ENCODE measurements at places on chromosomes 3 and 15. TPM values are rescaled to one million over a fixed set of nuclear protein-coding genes. Genes with fewer than 3 reads are reported as not detected.

Gene LMAN1L
- total RNA-seq: 2.2 TPM

DNA sequence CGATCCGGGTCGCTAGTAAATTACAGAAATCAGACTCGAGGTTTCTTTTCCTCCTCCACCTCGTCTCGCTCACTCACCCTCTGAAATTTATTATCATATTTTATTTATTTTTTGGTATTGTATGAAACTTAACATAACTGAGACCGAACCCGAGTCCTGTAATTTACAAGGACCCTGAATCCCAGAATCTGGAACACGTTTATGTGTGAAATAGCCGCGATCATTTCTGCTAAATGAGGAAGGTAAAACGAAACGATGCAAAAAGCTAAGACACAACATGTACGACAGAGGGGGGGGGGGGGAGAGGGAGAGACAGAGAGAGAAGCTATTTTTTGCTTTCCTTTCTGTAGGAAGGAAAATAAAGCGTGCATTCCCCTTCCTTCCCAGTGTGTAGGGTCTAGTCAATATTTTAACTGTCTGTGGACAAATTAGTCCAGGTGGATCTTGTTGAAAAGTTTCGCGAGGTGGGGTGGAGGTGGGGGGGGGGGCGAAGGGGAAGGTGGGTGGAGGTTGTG lies 1.6 kb downstream of the BBX start:
- peak overlapping the region; percentile 96 for H3K27ac ChIP-seq
- no peak for DNase-seq
- H3K27me3 ChIP-seq: no peaks in the 10 kb centered on the region
- peaks cover 27% of the 10 kb centered on the region for H3K36me3 ChIP-seq

DNA sequence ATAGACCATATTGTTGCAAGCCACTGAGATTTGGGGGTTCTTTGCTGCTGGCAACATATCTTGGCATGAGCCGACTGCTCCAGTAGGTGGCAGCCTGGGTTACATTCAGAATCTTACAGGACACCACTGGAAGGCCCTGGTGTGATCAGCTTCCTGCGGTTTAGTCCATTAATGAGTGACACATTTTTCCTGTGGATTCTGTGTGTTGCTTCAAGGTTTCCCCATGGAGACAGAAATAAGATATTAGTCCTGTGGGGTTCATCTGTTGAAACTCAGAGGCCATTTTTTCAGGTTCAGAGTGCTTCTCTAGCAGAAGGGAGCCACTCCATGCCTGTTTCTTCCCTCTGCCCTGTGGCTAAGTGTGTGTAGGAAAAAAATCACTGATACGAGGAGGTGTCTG lies 116.2 kb downstream of the MFSD1 start:
- H3K27ac ChIP-seq: no peak overlapping the region
- no peak for DNase-seq
- H3K27me3 ChIP-seq: no peaks in the 10 kb centered on the region
- H3K36me3 ChIP-seq: no peaks in the 10 kb centered on the region
- no peaks in the 10 kb centered on the region for H3K4me1 ChIP-seq

Gene BUB1B
- 4.2 TPM for total RNA-seq

GRCh38 chr3:14261229-14261628 lies 82.6 kb downstream of the LSM3 start:
- H3K36me3 ChIP-seq: no peaks in the 10 kb centered on the region
- peaks cover 10% of the 10 kb centered on the region for H3K27me3 ChIP-seq
- no peaks in the 10 kb centered on the region for H3K4me1 ChIP-seq
- no peak overlapping the region for H3K4me3 ChIP-seq
- DNase-seq: peak; percentile 67

GRCh38 chr3:197520311-197521276 lies 35.2 kb downstream of the BDH1 start:
- H3K27me3 ChIP-seq: no peaks in the 10 kb centered on the region
- no peak overlapping the region for H3K4me3 ChIP-seq
- H3K36me3 ChIP-seq: peaks cover 40% of the 10 kb centered on the region
- no peak for DNase-seq
- H3K27ac ChIP-seq: no peak overlapping the region

Data from activated B cell treated with CpG ODN at 0.5 μM for 24 hours (primary cell).